Cerebellum (tissue), 4 donors: ENCODE measurements at places on chromosomes 16 and 17. TPM values are rescaled to one million over a fixed set of nuclear protein-coding genes. Genes with fewer than 3 reads are reported as not detected.

Gene RNU2-1
- not detected for total RNA-seq

DNA sequence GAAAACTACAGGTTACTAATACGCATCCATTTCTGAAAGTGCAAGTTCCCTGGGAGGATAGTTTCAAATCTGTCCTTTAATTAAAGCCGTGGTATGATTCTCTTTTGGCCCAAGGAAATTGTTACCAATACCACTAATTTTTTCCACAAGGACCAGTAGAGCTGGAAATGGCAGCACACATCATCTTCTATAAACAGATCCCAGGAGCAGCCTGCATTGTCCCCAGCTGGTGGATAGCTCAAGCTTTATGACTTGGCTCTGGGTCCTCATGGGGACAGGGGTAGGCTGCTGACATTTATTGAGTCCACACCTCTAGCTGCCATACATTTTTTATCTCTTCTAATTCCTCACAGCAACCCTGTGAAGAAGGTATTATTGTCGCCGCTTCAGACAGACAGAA is 35.8 kb upstream of the BHLHA9 start:
- DNase-seq: no peak

- no peak for DNase-seq
These were observed at the start of gene FDXR for GRCh38 chr17:74872313-74873036. Gene FDXR, minus strand, starts transcription at chr17:74872994. Its CDS starts 50 bp downstream, at chr17:74872944.

Gene TNFRSF17
- not detected for total RNA-seq

GRCh38 chr16:59634004-59634579 is 900.0 kb upstream of the GOT2 start:
- DNase-seq: no peak

GRCh38 chr17:75812096-75813013 is 27.7 kb downstream of the UNK start:
- DNase-seq: no peak

Gene PRM1
- total RNA-seq: not detected
